ENCODE measurements at places on chromosomes 11 and 22. TPM values are rescaled to one million over a fixed set of nuclear protein-coding genes. Genes with fewer than 3 reads are reported as not detected.

DNA sequence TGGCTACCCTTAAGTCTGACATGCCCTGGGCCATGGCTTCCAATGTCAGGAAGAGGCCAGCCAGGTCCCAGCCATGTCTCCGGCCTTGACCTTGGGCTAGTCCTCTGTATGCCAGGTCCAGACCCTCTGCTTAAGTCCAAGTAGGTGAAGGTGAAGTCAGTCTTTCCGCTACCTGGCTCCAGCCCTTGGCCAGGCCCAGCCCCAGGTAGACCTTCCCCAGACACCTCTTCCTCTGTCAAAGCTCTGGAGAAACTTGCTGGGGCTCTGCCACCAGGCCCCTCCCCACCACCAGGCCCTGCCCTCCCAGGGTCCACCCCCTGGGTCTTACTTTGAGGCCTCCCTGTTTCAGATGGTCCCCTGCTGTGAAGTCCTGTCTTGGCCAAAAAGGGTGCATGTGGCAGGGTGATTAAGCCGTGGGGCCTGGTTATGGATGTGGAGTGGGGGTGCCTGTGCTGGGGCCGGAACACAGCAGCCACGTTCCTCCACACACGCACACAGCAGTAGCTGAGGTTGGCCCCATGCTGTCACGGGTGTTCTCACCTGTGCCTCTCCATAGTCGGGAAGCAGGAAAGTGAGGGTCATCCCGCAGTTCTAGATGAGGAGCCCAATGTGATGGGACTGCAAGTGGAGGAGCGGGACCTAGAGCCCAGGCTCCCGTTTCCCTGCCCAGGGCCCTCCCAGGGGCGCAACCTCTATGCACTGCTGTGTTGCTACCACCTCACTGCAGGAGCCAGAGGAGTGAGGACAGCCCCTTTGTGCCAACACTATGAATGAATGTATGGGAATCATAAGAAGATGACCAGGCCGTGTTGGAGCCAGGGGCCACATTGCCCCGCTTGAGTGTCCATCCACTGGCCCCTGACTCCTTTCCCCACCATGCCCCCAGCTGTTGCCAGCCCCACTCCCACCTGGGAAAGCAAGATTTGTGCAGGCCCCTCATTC lies 72.2 kb downstream of the LINC01488 start:
- H3K27me3 ChIP-seq = no peaks in the 10 kb centered on the region
- no peak for DNase-seq
- no peak overlapping the region for H3K27ac ChIP-seq
- H3K4me1 ChIP-seq = no peaks in the 10 kb centered on the region
- H3K4me3 ChIP-seq = no peak overlapping the region

TUB gene
- 13.9 TPM for total RNA-seq

DNA sequence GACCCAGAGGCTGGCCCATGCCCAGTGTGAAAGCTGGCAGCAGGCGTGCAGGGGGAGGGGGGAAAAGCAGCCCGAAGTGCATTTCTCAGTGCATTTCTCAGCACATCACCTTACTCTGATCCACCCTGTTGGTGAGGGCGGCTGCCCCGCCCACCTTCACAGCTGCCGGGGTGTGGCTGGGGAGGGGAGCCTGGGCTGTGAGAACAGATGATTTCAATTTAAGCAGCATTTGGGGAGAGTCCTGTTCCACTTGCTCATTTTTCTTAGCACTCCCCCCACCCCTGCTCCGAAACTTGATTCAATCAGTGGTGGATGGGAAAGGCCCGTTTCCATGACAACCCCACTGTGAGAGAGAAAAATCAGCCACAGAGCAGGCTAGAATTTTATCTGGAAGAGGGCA lies 84.8 kb downstream of the SNX19 start:
- H3K4me3 ChIP-seq = no peak overlapping the region
- peaks cover 8% of the 10 kb centered on the region for H3K4me1 ChIP-seq
- H3K27me3 ChIP-seq = no peaks in the 10 kb centered on the region

TCN2 gene
- 33.9 TPM for total RNA-seq

DNA sequence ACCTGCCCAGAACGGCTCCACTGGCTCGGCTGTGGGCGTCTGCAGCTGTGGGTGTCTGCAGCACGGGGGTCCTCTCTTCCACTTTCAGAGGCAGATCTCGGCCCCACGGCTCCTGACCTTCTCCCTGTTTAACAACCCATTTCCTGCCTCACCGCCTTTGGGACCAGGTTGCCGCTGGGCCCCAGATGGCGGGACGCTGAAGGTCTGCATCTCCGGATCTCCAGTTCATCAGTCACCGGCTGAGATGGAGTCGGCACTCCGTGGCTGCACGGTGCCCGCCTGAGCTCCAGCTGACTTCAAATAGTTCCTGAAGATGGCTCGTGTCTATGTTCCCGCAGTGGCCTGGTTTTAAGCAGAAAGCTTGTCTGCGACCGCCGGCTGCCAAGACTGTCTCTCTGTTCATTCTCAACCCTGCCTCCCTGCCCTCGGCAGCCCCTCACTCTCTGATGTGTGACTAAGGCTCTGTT lies 475.9 kb downstream of the BRD1 start:
- H3K27me3 ChIP-seq = no peaks in the 10 kb centered on the region
- H3K4me1 ChIP-seq = no peaks in the 10 kb centered on the region
- H3K4me3 ChIP-seq = no peak overlapping the region
- no peaks in the 10 kb centered on the region for H3K36me3 ChIP-seq
- no peak for DNase-seq
- no peak overlapping the region for H3K27ac ChIP-seq

TBX10 gene
- total RNA-seq = not detected

DNA sequence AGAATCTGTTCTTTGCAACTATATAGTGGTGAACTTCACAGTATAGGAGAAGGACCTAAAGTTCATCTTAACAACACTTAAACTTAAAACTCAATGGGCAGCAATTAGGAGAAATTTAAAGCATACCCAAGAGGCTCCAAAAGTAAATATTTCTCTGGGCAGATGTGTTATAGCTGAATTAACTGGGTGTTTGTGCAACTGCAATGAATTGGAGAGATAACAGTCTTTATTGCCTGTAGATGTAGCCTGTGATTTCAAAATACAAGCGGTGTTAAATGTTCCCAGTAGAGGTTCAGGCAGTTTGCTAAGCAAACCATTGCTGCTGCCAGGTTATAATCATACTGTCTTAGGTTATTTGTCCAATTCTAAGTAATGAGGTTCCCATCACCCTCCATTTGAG lies 294.1 kb upstream of the MTNR1B start:
- no peak for DNase-seq
- no peak overlapping the region for H3K27ac ChIP-seq
- no peaks in the 10 kb centered on the region for H3K27me3 ChIP-seq
- no peaks in the 10 kb centered on the region for H3K4me1 ChIP-seq
- H3K4me3 ChIP-seq = no peak overlapping the region
- no peaks in the 10 kb centered on the region for H3K36me3 ChIP-seq

DNA sequence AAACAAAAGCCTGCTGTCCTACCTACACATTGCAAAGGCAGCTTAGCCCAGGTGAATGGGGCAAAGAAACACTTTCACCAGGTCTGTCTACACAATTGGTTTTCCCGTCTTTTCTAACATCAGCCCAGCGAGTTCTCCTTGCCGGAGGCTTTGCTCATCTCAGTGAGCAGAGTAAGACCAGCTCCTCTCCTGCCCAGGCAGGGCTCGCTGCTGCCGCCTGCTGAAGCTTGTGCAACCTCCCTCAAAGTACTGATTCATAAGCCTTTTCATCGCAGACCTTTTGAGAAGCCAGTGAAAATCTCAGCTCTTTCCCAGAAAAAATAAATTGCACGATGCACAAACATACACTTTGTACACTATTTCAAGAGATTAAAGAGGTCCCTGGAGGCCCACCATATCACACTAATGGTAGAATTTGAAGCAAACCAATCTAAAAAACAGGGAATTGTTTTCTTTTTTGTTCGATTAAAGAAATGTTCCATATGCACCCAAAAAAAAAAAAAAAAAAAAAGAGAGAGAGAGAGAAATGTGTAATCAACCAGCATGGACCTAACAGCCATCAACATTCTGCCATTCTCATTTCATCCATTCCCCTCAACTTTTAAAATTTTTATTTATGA lies 328.1 kb upstream of the MPPED2 start:
- no peak overlapping the region for H3K4me3 ChIP-seq
- H3K4me1 ChIP-seq = no peaks in the 10 kb centered on the region
- no peaks in the 10 kb centered on the region for H3K27me3 ChIP-seq
- H3K27ac ChIP-seq = no peak overlapping the region
- DNase-seq = no peak
- no peaks in the 10 kb centered on the region for H3K36me3 ChIP-seq

DNA sequence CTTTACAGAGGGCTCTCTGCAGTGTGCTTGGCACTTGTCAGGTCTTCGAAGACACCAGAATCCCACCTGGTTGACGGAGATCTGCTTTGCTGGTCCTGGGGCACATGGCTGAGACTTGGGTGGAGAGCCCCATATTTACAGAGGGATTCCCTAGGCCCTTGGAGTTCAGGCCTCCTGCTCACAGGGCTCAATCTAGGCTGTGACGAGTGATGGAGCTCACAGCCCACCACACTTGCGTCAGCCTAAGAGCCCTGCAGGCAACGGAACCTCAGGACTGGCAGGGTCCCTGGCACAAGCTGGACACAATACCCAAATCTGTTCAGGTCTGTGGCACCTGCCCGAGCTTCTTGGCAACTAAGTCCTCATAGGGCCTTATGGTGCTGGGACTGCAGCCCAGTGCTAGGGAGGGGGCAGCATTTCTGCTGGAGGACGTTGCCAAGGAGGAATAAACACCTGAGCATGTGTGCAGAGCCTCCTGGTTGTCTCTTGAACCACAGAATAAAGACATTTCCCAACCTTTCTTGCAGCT lies 59.1 kb downstream of the KCNC1 start:
- H3K4me1 ChIP-seq = no peaks in the 10 kb centered on the region

- no peak overlapping the region for H3K4me3 ChIP-seq
- H3K36me3 ChIP-seq = no peaks in the 10 kb centered on the region
- H3K27ac ChIP-seq = no peak overlapping the region
- DNase-seq = no peak
These were observed 8.6 kb upstream of the RBM4B start for GRCh38 chr11:66686100-66686785.

GRCh38 chr11:129976328-129976727 lies 26.3 kb downstream of the PRDM10 start:
- H3K4me3 ChIP-seq = no peak overlapping the region
- H3K27ac ChIP-seq = no peak overlapping the region
- H3K27me3 ChIP-seq = no peaks in the 10 kb centered on the region
- H3K4me1 ChIP-seq = peaks cover 14% of the 10 kb centered on the region
- no peak for DNase-seq

DNA sequence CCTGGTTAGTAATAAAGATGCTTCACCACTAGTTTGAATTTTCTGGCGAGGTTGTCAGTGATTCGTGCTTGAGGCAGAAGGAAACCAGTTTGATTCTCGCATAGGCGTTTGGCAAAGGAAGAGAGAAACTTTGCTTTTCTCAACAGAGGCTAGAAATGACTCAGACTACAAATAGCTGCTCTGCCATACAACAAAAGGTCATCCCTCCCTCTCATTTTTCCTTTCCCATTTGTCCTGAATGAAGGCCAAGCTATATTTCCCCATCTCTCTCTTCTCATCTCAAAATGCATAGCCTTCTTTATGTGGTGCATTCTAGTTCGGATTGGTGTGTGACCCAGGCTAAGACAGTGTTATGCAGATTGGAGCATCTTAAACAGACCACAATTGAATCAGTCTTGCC lies 741.4 kb downstream of the NTM start:
- no peak overlapping the region for H3K27ac ChIP-seq
- no peak for DNase-seq
- H3K4me3 ChIP-seq = no peak overlapping the region
- H3K36me3 ChIP-seq = no peaks in the 10 kb centered on the region
- no peaks in the 10 kb centered on the region for H3K27me3 ChIP-seq

DNA sequence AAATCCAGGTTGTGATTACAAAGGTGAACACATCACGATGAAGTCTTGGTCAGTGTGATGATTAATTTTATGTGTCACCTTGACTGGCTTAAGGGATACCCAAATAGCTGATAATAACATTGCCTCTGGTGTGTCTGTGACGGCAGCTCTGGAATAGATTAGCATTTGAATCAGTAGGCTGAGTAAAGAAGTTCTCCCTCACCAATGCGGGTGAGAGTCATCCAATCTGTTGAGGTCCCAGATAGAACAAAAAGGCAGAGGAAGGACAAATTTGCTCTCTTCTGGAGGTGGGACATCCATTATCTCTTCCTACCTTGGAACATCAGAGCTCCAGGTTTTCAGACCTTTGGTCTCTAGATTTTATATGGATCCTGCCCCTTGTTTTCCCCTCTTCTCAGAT lies 856.2 kb upstream of the CCDC90B start:
- H3K4me3 ChIP-seq = no peak overlapping the region
- DNase-seq = no peak
- peaks cover 1% of the 10 kb centered on the region for H3K4me1 ChIP-seq
- H3K27me3 ChIP-seq = no peaks in the 10 kb centered on the region

DNA sequence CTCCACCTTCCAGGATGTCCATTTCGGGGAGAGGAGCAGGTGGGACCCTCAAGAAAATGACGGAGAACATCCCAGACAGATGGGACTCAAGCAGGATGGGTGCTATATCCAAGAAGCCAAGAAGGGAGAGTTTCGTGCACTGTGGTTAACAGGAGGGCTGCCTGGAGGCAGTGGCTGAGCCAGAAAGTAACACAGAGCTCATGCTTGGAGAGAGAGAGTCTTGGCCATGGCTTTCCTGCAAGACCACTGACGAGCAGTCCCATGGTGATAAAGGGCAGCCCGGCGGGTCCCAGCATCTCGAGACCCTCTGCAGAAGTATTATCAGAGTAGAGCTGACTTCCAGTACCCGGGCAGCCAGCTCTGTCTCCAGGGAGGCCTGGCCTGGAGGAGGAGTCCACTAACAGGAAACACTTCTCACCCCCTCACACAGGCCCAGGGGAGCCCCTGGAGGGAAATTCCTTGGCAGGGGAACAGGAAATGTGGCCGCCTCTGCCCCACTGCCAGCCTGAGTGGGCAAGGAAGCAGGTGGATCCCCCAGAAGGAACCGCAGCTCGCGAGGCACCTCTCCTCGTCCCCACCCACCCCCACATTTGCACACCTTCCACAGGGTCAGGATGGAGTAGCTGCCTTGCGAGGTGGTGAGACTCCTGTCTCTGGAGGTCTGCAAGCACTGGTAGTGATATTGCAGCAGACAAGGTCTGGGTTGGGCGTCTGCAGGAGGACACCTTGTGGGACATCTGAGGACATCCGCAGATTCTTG lies 32.2 kb downstream of the CYTH4 start:
- no peaks in the 10 kb centered on the region for H3K4me1 ChIP-seq
- H3K27me3 ChIP-seq = no peaks in the 10 kb centered on the region
- H3K36me3 ChIP-seq = no peaks in the 10 kb centered on the region
- H3K4me3 ChIP-seq = no peak overlapping the region
- H3K27ac ChIP-seq = no peak overlapping the region
